Renal pelvis (tissue), 12 donors: ENCODE measurements at places on chromosomes 4 and X. TPM values are rescaled to one million over a fixed set of nuclear protein-coding genes. Genes with fewer than 3 reads are reported as not detected.

DNA sequence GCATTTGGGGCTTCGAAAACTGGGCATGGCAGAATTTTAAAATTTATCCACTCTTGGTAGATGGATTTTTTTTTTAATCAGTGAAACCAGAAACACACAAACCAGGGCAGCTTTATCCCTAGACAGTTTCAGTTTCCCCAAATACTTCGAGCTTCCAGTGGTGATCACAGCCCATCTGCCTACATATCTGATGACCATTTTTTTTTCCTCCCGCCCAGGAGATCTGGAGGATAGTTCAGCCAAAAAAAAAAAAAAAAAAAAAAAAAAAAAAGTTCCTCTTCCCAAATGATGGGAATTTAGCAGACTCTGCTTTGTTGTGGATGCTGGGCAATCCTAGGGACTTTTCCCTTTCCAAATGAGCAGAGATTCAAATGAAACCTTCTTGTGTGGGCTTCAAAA, 1.0 kb upstream of the TBC1D9 start:
- no peak for DNase-seq

DNA sequence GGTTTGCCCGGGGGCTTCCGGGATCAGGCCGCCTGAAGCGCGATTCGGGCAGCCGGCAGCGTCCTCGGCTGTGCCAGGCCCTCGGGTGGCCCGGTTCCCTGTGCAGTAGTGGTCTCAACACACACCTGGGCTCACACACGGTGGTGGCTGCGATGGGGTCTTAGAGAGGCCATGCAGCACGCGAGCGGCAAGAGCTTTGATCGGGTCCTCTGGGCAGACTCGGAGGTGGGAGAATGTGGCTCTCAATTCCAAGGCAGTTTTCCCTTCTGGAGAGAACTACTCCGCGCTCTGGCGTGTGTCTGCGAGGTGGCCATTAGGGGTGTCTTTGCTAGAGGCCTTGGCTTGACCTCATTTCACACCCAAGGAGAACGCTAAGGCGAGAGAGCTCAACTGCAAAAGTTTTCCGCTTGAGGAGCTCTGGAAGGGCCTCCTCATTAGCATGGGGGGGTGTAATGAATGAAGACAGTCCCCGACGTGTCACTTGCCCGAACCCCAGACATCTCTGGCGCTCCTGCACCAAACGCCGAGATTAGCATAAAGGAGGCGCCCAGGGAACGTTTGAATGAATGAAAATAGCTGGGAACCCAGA, 771 bp upstream of the RBPJ start:
- DNase-seq: no peak

- no peak for DNase-seq
These were observed 180.7 kb downstream of the GUCY2F start for GRCh38 chrX:109301177-109301576.

- no peak for DNase-seq
These were observed 161.0 kb downstream of the NSUN7 start for GRCh38 chr4:40910706-40911105.

GRCh38 chr4:85496126-85496849, 21.3 kb downstream of the ARHGAP24 start:
- no peak for DNase-seq

TMEM128 gene
- 44.8 TPM for polyA plus RNA-seq

DNA sequence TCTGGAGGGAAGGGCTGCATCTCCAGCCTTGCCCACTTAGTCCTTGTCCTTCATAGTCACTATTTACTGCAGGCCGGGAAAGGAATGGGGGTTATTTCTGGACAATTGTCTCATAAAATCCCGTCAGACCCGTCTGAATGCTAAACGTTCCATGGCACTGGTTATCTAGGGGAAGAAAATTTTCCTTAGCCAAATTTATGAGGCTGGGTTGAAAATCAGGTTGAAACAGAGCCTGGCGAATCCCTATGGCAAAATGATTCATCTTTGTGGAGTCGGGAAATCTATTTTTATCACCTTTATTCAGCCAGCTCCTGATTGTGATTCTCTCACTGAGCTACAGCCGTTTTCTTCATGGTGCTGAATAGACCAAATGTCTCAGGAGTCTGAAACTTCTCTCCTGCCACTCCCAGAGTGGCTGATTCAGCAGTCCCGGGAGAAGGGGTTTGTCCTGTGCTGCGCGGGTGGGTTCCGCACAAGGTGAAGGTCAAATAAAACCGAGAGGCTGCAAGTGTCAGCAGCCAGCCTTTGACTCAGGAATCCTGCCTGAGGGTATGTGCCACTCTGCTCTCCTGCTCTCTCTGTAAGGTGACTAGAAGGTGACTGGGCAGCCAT, 1.0 kb downstream of the LIMCH1 start:
- DNase-seq: no peak

XKRX gene
- polyA plus RNA-seq: 0.38 TPM

DNA sequence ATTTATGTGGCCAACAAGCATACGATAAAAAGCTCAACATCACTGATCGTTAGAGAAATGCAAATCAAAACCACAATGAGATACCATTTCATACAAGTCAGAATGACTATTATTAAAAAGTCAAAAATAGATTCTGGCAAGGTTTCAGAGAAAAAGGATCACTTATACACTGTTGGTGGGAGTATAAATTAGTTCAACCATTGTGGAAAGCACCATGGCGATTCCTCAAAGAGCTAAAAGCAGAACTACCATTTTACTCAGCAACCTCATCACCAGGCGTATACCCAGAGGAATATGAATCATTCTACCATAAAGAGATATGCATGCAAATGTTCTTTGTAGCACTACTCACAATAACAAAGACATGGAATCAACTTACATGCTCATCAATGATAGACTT, 478.7 kb upstream of the GALNTL6 start:
- DNase-seq: no peak

PRAF2 gene
- 37.1 TPM for polyA plus RNA-seq
